ENCODE measurements at places on chromosomes 4 and X.

DNA sequence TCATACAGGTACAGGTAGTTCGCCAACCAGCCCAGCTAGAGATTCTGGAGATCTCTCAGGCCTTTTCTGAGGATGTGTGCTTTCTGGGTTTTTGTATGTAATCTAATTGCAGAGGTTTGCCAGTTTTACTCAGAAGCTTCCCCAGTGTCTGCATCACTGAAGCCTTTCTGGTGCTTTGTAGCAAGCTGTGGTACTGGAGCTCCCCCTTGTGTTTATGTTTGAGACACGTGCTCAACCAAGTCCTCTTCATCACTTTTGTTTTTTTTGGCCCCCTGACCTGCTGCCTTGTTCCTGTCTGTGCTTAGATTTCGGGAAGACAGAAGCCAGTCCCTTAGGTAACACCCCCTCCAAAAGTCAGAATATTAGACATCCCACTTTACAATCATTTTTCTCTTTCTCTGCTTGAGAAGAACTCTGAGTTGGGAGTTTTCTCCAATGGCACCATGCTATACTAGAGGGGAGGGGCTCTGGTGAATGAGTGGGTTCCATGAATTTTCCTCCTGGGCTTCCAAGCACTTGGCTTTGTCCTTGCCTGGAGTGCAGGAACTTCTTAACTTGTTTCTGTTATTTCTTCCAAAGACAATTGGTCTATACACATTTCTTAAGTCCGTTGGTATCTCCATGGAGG lies 128.4 kb upstream of the TBC1D9 start:
- no peak for DNase-seq

DNA sequence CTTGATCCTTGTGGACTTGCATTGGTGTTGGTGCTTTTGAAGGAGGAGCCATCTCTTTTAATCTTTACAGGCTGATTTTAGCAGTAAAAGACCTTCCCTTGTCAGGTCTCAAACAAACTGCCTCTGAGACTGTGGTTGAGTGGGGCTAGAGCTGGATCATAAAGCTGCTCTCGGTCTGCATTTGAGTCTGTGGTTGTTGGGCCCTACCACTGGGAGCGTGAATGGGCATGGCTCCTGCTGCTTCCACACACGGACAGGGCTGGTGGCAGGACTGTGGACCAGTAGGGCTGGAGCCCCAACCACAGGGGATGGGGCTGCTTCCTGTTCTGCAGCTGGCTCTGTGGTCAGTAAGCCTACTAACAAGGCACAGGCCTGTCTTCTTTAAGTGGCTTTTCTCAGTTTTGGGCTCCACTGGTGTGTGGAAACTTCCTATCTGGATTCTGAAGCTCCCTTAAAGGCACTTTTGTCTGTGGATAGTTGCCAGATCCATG lies 130.6 kb downstream of the RBM46 start:
- DNase-seq = no peak

GRCh38 chrX:13983734-13984133 lies 46.0 kb downstream of the GEMIN8 start:
- no peak for DNase-seq

DNA sequence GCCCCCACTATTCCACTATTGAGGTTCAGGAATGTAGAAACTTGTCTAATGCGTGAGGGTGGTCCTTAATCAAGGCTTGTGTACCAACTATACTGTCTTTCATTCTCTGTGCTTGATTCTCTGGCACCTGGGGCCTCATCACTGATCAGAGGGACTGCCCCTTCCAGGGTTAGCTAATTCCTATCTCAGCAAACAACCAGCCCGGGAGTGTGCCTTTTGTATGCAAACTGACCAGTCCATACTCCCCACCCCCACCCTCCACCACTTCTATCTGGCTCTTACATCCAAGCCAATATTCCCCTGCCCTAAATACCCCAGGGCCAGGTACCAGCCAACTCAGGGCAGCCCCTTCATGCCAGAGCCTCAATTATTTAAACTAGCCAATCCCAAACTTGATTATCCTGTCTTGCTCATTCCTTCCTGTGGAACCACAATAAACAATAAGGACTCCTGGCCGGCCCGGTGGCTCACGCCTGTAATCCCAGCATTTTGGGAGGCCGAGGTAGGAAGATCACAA lies 59.3 kb downstream of the FTHL17 start:
- no peak for DNase-seq

- no peak for DNase-seq
Observed at GRCh38 chr4:188121530-188121929, 12.1 kb upstream of the TRIML2 start.

GRCh38 chrX:74779175-74779574 lies 146.1 kb downstream of the NEXMIF start:
- DNase-seq = no peak

DNA sequence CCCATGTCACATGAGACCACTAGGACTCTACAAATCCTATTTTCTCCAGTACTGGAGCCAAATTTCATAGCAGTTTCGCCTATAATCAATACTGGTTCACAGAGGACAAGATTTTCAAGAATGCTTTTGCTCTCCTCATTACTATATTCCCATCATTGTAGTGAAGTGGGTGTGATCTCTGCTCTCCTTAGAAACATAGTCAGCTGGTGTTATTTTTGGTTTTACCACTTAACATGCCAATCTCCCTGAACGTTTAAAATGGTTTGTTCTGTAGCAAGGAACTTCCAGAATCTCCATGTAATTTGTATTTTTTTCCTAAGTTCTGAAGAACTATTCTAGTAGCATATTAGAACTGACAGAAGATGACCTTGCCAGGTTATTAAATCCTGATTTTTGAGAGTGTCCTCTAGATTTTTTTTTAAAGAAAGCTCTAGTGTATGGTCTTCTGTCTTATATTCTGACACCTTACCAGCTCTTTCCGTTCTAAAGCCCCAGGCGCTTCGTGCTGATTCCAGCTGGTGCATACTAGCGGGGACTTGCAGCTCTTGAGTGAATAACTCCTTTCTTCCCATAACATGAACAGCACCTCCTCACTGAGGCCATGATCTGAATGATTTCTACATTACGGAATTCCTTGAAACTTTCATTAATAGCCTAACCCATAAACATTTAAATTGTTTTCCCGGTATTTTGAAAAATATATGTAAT lies 1372.9 kb downstream of the TECRL start:
- DNase-seq = no peak

- no peak for DNase-seq
Observed at GRCh38 chrX:53930515-53931380, 113.5 kb downstream of the PHF8 start.

- no peak for DNase-seq
Observed at GRCh38 chrX:111955901-111956300, 79.9 kb downstream of the TRPC5OS start.

GRCh38 chrX:23907111-23907497 lies 634 bp downstream of the APOO start:
- no peak for DNase-seq

DNA sequence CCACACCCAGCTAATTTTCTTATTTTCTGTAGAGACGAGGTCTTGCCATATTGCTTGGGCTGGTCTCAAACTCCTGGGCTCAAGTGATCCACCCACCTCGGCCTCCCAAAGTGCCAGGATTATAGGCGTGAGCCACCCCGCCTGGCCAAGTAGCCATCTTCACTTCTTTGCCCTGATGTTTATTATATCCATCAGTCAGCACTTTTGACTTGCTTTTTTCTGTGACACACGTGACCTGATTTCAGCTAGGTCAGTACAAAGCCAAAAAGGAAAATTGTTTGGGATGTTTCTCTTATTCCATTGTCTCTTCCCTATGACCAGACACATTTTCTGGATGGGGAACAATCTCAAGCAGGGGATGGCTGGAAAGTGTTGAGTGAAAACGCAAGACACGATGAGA lies 45.3 kb upstream of the MID1 start:
- DNase-seq = no peak

DNA sequence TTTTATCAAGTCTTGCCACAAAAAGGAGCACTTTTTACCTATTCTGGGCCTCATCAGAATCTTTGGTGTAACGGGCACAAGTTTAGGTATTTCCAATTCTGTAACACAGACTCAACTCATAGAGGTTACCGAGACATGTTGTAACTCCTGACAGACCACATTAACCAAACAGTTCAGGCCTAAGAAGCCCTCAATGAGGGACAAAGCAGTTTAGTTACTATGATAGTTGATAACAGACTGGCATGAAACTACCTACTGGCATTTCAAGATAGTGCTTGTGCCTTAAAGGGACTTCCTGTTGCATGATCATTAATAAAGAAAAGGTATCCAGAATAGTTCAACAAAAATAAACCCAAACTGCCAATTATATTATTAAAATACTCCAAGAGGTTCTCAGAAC lies 64.1 kb downstream of the HUWE1 start:
- DNase-seq = no peak

DNA sequence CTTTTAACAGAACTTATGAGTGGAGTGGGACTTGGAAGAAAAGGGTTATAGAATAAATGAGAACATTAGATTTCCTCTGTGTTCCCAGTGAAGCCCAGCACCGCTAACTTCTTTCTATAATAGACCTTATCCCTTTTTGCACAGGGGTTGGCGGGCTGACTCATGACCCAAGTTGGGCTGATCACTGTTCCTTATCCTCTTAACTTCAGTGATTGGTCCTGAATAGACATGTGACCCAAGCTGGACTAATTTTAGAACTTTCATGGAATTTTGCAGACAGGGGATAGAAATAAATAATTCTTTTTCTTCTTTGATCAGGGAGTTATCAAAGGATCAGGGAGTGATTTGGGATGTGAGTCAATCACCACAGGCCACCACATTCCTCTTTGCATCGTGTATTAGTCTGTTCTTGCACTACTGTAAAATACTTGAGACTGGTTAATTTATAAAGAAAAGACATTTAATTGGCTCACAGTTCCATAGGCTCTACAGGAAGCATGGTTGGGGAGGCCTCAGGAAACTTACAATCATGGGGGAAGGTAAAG lies 75.9 kb downstream of the UCHL1 start:
- DNase-seq = no peak

GRCh38 chr4:1988327-1988724 lies 20.4 kb downstream of the NELFA start:
- DNase-seq = no peak

- DNase-seq = no peak
Observed at GRCh38 chr4:62156205-62156604, 956.1 kb downstream of the ADGRL3 start.

- DNase-seq = no peak
Observed at GRCh38 chrX:49209434-49210251, 9.7 kb upstream of the SYP start.

DNA sequence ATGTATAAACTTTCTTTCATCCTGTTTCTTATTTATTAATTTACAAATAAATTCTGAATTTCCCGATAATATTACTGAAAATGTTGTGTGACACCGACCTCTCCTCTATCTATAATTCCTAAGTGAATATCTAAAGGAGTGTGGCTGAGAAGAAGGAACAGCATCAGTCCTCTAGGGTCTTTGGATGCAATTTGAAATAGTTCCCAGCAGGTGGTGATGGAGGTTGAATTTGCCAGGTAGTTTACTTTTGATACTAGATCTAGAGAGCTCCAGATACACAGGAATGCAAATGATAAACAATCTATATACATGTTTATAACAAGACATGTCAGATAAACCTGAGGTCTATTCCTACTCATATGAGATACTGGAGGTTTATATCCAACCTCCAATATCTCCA lies 305.4 kb downstream of the PCDH18 start:
- no peak for DNase-seq

DNA sequence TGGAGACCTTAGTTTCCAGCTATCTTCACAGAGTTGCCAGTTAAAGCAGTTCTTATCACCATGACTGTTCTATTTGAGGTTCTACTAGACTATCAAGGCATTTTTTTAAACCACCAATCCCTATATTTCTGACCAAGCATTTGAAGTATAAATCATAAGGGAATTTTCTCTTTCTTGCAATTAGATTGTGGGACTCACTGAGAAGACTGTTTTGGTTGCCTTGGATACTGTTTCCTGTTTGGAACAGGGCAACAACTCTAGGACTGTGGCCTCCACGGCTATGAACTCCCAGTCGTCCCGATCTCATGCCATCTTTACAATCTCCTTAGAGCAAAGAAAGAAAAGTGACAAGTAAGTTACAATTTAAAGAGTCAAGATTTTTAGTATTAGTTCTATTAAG lies 11.8 kb downstream of the KIF4A start:
- DNase-seq = no peak

DNA sequence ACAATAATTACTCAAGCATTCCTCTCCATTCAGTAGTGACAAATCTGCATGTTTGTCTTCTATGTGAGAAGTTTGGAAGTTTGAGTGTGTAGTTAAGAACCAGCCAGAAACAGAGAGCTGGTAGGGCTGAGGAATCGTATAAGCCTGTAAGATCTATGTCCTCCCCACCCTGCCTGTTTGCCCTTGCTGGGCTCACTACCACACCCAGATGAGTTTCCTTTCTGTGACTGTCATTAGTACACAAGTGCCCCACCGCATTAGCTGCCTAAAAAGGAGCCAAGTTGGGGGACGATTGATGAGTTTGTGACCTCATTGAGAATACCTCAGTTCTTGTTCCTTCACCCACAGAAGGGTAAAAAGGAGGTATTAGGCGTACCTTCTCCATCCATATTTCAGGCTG lies 28.3 kb downstream of the DOCK11 start:
- DNase-seq = no peak

DNA sequence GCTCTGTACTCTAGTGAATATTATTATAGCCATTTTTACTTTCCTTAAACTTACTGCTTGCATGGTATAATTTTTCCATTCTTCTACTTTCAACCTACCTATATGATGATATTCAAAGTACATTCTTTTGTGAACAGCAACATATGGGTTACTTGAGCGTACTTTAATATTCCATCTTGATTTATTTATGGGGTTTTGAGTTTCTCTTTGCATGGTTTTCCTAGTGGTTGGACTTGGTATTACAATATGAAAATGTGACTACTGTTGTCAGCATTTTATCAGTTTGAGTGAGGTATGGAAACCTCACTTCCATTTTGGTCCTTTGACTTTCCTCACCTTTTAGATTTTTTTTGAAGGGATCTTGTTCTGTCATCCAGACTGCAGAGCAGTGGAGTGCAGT lies 35.9 kb downstream of the ADGRG4 start:
- no peak for DNase-seq

DNA sequence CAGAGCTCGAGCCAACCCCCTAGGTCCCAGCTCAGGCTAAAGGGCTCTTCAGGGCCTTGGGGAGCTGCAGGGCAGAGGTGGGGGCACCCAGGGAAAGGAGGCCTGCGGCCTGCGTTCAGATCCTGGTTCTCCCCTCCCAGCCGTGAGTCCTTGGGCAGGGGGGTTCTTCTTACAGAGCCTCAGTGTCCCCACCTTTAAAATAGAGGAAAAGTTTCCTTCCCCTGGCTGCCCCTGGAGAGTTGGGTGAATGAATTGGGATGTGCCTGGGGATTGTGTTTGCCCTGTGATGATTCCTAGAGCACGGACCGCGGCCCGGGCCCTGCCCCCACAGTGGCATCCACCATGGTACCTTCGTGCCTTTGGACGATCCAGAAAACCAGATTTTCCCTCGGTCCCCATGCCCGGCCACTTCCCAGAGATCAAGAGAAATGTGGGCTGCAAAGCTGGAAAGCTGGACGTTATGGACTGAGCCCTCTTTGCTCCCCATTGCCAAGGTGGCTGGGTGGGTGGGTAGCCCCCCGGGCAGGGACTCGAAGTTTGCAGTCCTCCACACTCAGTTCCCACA lies 11.4 kb downstream of the HTRA3 start:
- no peak for DNase-seq
